ENCODE measurements at places on chromosomes 6 and 20.

DNA sequence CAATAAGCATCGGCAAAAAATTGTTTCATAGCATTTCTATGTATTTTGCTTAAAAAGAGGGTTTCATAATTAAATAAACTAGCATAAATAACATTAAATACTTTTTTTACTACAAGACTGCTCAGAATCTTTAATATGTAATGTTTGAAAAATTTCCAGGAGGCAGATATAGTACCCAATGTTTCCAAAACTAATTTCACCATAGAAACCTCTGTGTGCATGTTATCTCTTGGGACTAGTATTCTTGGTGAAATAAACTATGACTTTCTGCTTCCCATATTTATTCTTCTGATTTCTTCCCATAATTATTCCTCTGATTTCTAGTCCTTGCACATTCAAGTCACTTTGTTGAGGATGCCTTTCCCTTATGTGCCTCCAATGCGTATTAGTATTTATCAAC, 94.5 kb downstream of the PTPRK start:
- DNase-seq = no peak

DNA sequence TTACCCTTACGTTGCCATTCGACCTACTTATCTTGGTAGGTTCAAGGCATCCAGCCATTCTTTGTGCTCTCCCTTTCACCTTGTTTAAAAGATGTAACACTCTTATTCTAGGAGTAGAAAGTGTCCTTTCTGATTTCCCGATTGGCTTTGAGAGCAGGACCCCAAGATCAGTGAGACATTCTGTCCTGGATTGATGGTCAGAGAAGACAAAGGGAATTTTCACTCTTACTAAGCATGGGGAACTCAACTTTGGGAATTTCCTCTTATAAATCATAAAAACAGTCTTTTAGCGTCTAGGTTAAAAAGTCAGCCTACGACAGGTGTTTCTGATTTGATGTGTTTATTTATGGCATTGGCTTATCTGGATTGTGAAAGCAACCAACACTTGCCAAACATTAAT, 2.8 kb upstream of the AARS2 start:
- no peak for DNase-seq

GRCh38 chr20:63230800-63231268, 4.9 kb upstream of the BIRC7 start:
- no peak for DNase-seq

DNA sequence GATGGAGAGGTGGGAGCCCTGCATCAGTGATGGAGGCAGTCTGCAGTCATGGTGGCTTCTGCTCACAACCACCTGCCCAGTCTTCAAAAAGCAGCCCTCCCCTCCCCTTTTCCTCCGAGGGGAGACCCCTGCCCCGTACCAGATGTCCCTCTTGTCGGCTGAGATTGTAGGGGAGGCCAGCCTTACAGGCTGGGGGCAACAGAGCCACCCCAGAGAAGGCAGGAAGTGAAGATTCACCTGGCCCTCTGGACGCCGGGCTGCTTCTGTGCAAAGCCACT, 4.5 kb downstream of the TNFRSF6B start:
- no peak for DNase-seq

DNA sequence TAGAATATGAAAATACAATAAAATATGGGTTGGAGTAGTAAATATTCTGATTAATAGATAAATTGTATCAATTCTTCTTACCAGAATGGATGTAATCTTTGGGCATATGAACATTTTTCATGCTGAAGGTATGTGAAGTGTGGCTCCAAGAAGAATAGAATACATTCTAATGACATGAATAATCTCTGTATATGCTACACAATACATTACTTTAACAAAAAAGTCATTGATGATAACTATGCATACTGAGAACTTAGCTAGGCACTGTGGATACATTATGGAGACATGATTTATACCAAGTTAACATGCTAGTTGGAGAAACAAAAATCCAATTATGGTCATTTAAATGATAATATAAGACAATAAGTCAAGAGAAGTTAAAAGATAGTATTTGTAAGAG, 62.7 kb upstream of the HDAC2 start:
- DNase-seq = no peak

DNA sequence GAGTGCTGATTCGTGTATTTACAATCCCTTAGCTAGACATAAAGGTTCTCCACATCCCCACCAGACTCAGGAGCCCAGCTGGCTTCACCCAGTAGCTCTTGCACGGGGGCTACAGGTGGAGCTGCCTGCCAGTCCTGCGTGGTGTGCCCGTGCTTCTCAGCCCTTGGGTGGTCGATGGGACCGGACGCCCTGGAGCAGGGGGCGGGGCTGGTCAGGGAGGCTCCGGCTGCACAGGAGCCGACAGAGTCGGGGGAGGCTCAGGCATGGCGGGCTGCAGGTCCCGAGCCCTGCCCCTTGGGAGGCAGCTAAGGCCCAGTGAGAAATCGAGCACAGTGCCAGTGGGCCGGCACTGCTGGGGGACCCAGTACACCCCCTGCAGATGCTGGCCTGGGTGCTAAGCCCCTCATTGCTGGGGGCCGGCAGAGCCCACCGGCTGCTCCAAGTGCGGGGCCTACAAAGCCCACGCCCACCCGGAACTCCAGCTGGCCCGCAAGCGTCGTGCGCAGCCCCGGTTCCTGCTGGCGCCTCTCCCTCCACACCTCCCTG, 48.9 kb upstream of the UST start:
- no peak for DNase-seq

DNA sequence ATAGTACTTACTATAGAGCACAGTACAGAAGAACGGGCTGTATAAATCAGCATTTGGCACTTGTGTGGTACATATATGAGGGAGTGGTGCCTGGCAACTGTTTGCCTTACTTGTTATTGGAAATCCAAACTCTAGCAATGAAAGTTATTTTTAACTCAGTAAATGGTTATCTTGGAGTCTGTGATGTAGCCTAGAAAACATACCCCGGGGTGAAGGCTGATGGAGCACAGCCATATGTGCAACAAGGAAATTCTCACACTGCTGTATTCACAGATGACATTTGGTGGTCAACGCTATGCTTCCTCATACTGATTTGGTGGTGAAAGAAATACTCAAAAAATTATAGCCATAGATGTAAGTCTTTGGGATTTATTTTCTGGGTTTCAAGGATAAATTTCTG, 807.5 kb upstream of the FLRT3 start:
- DNase-seq = no peak

- DNase-seq = no peak
Observed at GRCh38 chr6:108210556-108210955, 44.7 kb downstream of the NR2E1 start.

- DNase-seq = no peak
Observed at GRCh38 chr6:31744422-31744821, 4.6 kb downstream of the MSH5 start.
